Inflammatory macrophage treated with lipopolysaccharide for 1 hour (primary cell): ENCODE measurements at places on chromosomes 7 and 10.

DNA sequence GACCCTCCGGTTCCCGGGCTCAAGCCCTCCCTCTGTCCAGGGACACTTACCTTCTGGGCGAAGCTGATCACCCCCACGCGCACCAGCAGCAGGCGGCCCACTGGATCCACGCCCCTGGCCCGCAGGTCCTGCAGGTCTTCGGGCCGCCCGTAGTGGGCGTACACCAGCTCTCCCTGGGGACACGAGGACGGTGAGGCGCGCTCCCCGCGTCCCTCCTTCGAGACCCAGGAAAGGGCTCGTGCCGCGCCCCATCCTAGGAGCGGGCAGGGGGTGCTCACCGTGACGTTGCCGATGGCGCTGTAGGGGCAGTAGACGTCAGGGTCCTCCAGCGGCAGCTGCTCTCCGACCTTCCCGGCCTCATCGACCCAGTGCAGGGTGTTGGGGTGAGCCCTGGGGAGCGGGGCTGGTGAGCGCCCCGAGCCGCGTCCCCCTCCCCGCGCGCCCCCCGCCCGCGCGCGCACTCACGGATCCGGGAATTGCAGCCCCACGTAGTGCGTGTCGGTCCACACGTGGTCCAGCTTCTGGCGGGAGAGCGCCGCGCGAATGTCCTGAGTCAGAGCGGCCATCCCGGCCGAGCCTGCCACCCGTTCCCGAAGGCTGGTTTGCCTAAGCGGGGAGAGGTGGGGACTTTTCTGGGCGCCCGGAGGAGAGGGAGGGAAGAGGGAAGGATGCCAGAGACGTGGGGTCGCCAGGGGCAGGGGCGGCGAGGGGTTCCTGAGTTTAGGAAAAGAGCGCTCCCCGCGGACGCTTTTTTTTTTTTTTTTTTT lies 8.2 kb downstream of the TFR2 start:
- no peak for DNase-seq

DNA sequence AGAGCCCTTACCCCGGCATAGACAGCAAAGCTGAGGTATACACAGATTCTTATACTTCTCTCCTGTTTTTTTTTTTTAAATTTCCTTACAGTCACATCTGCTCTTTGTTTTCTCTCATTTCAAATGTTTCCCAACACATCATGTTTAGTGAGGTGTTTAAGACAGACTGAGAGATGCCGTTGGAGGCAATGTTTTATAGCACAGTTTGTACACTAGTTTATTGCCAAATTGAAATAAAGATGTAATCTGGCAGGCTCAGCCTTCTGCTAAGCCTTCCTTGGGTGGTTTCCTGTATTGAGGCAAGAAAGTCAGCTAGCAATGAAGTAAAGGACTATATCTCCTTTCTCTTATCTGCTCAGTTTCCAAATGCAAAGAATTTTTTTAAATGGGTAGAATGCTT lies 393.4 kb downstream of the SORCS1 start:
- no peak for DNase-seq

GRCh38 chr7:47473499-47474210 lies 108.3 kb downstream of the TNS3 start:
- DNase-seq, result peak; percentile 34

DNA sequence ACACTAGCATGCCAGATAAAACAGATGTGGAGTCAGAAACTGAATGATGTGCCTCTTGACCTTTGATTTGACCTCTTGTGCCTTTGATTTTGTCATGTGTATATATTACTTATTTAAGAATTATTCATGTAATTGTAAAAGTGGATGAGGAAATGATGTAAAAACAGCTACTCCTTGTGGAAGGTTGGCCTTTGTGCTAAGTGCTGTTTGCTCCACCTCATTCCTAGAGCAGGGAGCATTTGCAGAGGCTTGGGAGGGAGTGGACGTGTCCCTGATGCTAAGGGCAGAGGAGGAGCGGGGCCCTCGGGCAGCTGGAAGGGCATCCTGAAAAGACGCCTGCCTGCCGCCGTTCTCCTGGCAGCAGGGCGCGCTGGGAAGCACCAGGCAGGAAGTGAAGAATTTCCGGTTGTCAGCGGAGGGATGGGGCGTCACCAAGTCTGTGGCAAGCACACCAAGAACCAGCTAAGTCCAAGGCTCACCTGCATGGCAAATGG lies 197.6 kb upstream of the ZNF32 start:
- no peak for DNase-seq

DNA sequence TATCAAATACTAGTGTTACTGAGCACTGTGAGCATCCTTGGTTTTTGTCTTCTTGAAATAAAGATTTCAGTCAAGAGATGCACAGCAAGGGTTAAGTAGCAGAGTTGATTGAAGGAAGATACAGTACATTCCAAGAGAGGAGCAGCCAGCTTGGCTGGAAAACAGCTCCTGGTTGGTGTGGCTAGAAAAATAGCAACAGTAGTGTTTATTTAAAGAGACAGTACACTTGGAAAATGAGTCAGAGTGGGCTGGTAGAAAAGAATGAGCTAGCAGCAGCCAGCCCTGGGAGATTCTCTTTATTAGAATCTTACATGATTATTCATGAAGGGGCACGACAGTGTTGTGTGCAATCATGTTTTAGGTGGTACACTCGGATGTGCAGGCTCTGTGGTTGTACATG lies 1016.4 kb upstream of the SORCS1 start:
- DNase-seq, result no peak

DNA sequence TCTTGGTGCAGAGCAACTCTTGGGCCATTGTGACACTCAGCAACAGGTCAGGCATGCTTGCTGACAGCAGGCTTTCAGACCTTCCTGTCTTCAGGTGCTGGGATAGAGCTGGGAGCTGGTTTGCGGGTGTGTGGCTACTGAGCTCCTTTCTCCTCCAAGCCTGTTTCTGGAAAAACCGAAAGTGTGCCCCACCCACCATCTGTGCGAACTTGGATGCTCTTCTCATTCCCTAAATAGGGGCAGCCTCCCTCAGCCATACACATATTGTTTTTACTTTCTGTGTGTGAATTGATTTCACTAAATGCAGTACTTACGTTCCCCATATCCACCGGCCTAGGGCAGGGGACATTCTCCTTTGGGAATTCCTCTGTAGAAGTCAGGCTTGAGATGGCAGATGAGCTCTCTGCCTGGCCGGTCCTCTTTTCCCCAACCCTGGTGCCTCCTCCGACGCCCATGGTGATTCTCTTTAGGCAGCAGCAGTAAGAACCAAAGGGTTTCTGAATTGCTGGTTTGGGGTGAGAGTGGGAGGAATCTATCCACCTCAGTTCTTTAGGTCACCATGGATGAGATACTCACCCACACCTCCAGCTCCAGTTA lies 6.3 kb upstream of the NEUROG3 start:
- DNase-seq, result no peak

- DNase-seq, result no peak
Observed at GRCh38 chr10:117003336-117003735, 1.7 kb downstream of the SHTN1 start.

- no peak for DNase-seq
Observed at GRCh38 chr7:118754608-118755007, 530.1 kb downstream of the ANKRD7 start.

GRCh38 chr10:94315975-94316464 lies 46.7 kb downstream of the NOC3L start:
- no peak for DNase-seq

- no peak for DNase-seq
Observed at GRCh38 chr10:60714233-60714632, 64.0 kb upstream of the CDK1 start.

DNA sequence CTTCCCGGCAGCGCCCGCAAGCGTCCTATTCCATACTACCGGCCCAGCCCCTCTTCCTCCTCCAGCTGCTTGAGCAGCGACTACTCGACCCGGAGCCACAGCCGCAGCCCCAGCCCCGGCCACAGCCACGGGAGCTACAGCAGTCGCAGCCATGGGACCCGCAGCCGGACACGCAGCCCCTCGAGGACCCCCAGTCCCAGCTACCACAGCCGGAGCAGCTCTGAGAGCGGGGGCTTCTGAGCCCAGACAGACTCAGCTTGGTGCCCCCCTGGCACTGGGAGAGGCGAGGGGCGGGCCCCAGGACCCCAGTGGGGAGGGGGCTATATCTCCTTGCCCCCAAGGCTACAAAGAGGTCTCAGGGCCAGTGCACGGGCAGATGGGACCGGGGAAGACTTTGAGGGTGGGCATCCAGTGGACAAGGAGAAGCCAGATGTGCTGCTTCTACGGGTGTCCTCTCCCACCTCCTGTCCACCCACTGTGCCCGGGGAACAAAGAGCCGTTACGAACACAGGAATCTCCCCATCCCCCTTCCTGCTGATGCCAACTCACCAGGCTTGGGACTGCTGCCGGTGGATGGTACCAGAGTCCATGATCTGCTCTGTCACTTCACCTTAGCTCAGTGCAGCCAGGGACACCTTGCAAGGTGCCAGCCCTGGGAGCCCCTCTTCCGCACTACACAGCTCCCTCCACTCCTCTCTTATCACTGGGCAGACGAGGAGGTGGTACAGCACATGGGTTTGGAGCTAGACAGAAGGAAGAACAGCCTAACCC lies 16.7 kb upstream of the HSPB1 start:
- no peak for DNase-seq

- DNase-seq, result peak; percentile 58
Observed at GRCh38 chr10:103476046-103476768, 2.8 kb downstream of the CALHM3 start.

DNA sequence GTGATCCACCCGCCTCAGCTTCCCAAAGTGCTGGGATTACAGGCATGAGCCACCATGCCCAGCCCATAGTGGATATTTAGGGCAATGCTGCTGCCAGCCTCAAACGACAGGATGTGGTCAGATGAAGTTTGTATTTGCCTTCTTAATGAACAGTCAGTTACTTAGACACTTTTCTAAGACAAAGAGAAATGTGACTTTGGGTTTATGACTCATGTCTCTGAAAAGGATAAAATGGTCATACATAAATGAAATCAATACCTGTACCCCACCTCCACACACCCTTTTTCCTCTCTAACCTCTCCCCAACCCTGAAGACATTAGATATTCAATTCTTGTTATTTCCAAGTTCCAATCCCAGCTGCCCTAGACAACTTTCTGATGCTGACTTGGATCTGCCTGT lies 109.3 kb upstream of the INSIG1 start:
- no peak for DNase-seq
